NCI-H2081 treated with DMSO at 0.1 percent for 48 hours (cell line): ENCODE measurements at places on chromosomes 12 and 14.

DNA sequence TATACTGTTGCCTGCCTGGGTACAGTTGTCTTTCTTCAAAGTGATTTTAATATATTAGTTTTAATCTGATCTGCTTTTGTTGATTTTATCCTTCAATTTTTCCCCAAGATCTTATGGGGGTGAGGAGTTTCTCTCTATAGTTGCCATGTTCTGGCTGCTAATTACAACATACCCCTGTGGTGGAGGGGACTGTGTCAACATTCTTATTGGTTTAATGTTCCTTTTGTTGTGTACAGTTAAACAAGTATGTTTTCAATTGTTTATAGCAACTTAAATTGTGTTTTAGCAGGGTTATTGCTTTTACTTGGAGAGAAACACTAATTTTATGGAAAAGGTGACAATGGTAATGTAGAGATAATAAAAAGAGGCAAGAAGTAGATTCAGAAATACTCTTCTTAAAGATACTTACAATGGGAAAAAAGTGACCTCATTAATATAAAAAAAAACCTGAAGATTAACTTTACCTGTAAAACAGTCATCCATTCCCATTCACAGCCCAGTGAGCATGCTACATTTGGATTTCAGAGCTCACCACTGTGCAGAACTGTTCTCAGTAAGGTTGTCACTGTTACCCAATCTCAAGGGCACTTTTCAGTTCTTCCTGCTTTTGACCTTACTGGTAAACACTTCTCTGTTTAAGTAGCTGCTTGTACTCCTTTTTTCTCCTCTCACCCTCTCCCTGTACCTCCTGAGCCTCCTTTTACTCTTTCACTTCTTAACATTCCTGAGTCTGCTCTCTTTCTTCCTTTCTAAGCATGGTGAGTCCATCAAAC, 8.1 kb upstream of the LRRK2 start:
- no peak for DNase-seq

DNA sequence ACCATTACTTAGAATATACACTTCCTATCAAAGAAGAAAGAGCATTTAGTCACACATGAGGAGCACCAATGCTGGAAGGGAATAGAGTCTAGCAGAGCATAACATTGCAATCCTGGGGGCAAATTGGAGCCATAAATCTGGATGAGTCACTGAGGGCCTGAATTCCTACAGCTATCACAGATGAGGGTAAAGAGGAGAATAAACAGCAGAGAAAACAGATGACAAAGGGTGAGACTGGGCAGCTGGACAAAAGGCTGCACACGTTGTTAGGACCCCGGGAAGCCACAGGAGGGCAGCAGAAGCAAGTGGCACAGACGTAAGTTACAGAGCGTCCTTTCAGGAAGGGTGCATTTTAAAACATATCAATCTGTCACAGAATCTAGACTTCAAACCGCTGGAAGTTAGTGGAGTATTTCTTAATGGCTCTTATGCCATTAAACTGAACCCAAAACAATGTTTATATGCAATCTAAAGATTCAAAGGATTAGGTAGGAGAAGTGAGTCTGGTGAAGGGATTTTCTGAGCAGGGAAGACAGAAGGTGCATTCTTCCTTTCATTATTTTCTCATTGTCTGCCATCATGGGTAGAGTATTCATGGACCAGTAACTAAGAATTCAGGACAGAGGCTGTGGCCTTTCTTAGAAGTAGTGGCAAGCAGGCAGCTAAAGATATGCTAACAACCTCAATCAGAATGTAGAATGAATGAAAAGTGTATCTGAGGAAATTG, 159.8 kb upstream of the DAAM1 start:
- no peak for DNase-seq

- DNase-seq: no peak
Measured at GRCh38 chr12:2453761-2454090, 341.0 kb upstream of the FKBP4 start.

DNA sequence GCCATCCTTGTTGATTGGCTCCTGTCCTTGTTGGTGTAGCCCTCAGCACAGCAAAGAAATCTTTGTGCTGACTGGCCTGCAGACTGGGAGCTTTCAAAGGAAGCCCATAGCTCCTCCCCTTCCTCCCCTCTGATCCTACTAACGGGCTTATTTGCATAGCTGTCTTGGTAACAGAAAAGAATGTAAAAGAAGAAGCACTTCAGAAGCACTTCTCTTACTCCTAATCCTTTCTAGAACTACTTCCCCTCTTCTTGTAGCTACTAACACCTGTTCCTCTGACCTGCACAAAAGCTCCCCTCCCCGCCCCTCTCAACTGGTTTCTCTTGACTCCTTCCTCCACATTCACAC, 14.3 kb upstream of the RIC8B start:
- DNase-seq: no peak

DNA sequence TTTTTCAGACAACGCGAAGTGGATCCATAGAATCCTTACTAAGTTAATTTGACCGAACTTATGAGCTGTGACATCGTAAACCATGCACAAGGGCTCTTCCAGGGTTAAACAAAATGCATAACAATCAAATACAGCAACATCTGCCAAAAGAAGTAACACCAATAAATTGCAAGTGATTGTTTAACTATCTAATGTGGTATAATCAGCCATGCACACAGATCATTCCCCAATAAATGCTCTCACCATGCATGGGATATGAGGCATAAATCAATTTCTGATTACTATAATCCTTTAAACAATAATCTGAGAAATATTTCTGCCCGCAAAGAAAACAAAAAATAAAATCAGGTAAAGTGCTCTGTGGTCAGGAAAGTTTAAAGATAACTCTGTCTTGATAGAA, 7.7 kb upstream of the PLEKHG7 start:
- DNase-seq: peak; percentile 54

DNA sequence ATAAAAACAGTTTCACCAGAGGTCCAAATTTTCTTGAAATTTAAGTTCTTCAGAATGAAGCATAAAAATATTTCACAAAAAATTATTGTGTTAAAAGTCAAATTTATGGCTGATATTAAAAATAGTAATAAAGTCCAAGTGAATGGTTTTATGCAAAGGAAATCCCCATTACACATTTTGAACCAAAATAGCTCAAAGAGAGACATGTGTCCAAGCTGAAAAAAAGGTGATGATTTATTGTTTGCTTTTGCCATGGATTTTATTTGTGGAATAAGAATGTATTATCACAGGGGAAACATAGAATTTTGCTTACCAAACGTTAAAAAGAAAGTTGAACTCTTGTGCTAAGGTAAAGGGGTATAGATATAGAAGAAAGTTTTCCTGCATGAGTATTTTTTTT, 4.6 kb downstream of the FOXG1 start:
- no peak for DNase-seq

GRCh38 chr12:93215290-93215678, 162.4 kb upstream of the NUDT4 start:
- DNase-seq: no peak

GRCh38 chr14:29810682-29811081, 117.0 kb downstream of the PRKD1 start:
- peak; percentile 84 for DNase-seq

- DNase-seq: no peak
Measured at GRCh38 chr14:29310757-29311156, 544.2 kb downstream of the FOXG1 start.

DNA sequence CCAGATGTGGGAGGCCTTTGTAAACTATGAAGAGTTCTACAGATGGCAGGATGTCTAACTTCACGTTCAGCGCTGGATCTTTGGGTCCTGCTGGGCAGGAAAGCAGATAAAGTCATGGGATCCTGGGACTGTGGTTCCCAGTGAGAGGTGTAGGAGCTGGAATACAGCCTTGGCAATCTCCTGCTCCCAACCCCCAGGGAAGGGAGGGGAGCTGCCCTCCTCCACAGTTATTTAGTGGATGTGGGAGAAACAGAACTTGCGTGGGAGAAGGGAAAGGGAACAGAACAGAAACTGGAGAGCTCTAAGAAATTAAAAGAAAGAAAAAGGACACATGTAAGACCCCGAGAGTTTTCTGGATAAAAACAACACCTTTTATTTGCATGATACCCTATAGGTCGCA, 37.0 kb downstream of the NUAK1 start:
- DNase-seq: no peak
